NCI-H526 (cell line): ENCODE measurements at places on chromosomes 1 and 21.

GRCh38 chr21:25857308-25858074 lies 122.7 kb downstream of the GABPA start:
- no peak for DNase-seq

DNA sequence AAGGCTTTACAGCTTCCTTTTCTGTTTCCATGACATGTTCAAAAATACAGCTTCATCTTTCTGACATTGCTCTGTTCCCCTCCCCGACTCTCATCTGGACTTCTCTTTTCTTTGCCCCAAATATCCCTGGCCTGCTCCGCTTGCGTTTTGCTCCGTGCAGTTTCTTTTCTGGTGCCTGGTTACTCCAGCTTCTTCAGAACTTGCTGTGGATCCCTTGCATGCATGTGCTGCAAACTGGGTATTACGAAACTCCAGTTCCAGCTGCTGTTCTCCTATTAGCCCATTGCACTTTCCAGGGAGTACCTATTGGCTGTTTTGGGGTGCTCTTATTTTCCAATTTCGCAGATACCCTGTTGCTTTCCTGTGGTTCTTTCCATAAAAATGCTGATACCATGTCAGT lies 9.9 kb upstream of the NDC1 start:
- DNase-seq, result no peak

GRCh38 chr21:14690886-14691285 lies 144.8 kb upstream of the SAMSN1 start:
- no peak for DNase-seq

DNA sequence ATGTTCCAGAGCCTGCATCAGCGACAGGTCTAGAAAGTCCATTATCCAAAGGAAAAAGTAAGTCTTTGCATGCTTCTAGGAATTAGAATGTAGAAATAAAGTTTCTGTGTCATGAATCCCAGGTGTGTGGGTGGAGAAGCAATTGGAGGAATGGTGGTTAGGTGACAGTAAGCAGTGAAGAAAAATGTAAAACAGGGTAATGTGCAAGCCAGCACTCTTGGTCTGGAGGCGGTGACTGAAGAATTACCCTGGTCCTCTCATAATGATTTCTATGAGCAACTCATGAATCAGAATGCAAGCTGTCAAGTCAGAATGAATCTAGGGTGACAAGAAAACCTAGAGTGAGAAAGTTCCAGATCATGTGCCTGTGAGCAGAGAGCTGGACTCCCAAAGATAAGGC lies 33.6 kb downstream of the PLPPR4 start:
- no peak for DNase-seq

GRCh38 chr1:113333056-113333455 lies 57.3 kb upstream of the MAGI3 start:
- DNase-seq, result no peak
